Omental fat pad (tissue), 4 donors: ENCODE measurements at places on chromosomes 7 and 10. TPM values are rescaled to one million over a fixed set of nuclear protein-coding genes. Genes with fewer than 3 reads are reported as not detected.

DNA sequence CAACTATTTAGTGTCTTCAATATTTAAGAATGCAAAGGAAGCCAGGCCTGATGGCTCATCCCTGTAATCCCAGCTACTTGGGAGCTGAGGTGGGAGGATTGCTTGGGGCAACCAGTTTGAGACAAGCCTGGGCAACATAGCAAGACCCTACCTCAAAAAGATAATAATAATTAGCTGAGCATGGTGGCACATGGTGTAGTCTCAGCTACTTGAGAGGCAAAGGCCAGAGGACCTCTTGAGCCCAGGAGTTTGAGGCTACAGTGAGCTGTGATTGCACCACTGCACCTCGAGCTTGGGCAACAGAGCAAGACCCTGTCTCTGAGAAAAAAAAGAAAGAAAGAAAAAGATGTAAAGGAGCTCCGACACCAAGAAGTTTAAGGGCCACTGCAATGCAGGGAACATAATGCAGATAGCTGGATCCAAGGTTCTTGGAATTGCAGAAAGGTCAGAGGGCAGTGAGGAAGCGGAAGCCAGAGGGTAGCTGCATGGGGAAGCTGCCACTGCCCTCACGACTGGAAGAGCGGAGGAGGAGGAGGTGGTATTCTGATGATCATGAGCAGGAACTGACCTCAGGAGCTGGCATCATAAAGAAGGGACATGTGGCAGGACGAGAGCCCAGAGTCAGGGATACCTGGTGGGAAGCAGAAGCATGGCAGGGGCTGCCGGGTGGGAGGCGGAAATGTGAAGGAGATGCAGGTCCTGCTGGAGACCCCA lies 60.2 kb upstream of the PODXL start:
- DNase-seq, result no peak

DNA sequence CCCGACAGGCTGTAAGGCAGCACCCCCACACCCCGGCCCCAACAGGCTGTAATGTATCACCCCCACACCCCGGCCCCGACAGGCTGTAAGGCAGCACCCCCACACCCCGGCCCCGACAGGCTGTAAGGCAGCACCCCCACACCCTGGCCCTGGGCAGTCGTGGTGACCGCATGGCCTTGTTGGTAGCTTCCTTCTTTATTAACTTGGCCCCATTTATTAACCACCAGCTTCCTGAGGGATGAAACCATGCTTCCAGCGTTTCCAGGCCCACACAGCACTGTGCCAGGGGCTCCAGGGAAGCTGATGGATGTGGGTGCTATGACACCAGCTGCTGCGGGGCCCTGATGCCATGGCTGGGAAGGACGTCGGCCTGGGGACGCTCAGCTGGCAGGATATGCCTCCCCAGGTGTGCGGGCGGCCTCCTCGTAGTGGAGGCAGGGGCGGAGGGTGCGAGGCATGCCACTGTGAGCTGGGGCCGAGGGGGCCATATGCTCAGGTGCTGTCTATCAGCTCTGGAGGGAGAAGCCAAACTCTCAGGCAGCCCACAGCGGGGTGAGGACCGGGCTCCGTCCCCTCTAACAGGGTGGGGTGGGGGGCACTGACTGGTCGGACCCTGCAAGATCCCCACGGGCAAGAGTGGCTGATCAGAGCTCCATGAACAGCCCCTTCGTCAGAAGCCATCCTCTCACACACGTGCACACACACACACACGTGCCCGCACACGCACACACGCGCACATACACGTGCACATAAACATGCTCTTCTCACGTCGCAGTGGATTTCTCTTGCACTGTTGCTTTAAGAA lies 311.0 kb downstream of the PTPRN2 start:
- no peak for DNase-seq

DNA sequence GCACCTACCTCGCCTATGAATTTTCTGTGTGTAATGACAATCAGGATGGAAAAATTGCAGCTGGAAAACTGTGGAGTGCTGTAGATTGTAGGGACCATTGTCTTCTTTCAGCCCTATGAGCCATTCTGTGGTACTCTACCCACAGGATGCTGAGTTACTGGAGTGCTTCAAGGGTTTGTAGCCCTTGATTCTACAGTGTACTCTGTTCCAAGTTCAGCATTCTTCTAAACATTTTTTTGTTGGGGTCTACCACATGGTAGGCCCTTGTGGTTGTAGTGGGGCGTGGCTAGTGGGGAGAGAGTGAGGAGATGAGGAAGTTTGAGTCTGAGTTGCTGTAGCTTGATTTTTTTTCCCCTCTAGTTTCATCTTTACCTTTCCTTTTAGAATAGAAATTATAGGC lies 33.5 kb downstream of the REEP3 start:
- DNase-seq, result no peak

- DNase-seq, result no peak
Measured at GRCh38 chr10:129090618-129091366, 376.2 kb upstream of the MGMT start.

DNA sequence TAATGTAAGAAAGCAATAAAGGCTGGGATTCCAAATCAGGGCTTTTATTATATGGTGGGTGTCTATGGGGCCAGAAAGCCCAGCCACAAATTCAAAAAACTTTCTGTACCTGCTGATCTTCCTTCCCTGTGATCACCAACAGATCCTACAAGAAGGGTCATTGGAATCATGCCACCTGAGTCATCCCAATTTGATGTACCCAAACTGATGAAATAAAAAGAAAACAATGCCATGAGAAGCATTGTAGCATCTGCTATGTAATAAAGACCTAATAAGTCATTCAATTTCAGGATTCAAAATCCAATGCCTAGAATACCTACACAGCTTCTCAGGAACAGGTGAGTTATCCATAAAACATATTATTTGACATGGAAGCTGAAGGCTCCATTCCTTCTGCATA lies 228.8 kb downstream of the DKK1 start:
- DNase-seq, result no peak

- no peak for DNase-seq
Measured at GRCh38 chr10:70512149-70512639, 33.6 kb downstream of the PALD1 start.

DNA sequence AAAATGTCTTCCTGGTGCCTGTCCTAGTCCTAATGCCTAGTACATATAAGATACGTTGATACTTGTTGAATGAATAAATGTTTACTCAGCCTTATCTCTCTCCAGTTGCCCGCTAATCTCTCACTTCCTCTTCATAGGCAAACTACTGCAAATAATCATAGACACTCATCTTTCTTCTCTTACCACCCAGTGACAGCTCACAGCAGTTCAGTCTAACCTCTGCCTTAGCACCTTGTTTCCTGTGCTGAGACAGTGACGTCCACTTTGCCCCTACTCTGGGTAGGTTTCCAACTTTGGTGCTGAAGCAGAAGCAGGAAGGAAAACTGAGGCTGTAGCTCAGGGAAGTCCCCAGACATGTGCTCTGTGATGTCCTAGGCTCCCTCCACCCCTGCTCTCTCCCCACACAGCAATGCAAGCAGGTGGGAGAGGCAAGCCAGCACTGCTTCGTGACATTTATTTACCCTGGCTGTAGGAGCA lies 45.5 kb upstream of the RHOBTB1 start:
- no peak for DNase-seq

DNA sequence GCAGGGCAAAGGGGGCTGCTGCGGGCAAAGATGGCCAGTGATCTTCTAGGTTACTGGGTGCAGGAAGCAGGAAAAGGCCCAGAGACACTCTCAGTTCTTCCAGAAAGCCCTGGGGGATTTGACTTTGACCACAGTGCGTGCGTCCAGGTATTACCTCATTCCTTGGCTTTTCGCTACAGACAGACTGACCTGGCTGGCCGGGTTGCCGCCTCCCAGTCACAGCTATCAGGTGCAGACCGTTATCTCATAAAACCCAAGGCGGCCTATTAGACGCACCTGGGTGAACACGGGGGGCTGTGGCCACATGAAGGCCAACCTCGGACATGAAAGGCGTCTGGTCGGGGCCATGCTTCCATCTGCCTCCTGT lies 80.3 kb downstream of the FOXL3 start:
- DNase-seq, result no peak

DNA sequence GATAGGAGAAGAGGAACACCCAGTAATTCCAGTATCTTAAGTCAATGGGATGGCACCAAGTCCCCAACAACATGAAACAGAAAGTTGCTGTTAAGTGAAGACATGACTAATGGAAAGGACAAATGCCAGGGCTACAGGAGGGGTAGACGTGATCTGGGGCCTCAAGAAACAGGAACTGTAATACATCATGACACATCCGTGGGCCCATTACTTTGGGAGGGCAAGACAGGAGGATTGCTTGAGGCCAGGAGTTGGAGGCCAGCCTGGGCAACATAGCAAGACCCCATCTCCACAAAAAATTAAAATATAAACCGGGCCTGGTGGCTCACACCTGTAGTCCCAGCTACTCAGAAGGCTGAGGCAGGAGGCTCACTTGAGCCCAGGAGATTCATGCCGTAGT lies 408.6 kb upstream of the PRKCQ start:
- DNase-seq, result no peak

DNA sequence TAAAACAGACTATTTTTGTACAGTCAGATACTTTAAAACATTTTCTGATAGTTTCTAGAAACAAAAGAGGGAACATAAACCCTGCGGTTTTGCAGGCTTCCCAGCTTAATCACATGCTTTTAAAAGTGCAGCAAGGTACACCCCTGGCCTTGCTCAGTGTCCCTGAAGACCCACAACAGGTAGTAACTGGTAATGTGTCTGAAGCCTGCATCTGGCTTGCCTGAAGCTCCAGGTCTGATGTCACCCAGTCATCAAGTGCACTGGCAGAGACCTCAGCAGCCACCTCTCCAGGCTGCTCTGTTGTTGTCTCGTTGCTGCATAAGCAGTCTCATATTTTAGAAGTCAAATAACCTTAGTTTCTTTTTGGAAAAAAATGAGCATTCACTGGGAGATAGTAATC lies 376.1 kb upstream of the MTPN start:
- no peak for DNase-seq

- DNase-seq, result no peak
Measured at GRCh38 chr7:36346260-36346831, 43.3 kb upstream of the ANLN start.

- DNase-seq, result no peak
Measured at GRCh38 chr7:27925573-27926201, 185.7 kb downstream of the TAX1BP1 start.

- no peak for DNase-seq
Measured at GRCh38 chr10:80454513-80455460, 677 bp downstream of the TSPAN14 start.

GRCh38 chr7:26485367-26485934 lies 193.8 kb downstream of the SNX10 start:
- DNase-seq, result no peak

DNA sequence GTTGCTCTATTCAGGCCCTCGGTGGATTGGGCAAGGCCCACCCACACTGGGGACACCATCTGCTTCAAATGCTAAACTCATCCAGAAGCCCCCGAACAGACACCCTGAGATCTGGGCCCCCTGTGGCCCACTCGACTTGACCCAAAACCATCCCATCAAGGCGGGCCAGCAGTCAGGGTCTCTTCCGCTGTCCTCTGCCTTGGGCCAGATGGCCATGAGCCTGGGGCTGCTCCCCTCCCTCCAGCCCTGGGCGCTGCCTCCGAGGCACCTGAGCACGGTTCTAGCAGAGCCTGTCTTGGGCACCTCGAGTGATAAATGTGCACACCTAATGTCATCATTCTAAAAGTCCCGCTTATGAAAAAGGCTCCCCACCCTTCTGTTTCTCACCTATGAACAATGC lies 449.4 kb downstream of the TCERG1L start:
- no peak for DNase-seq

Gene RBM20
- total RNA-seq, result 1.9 TPM

Gene CALHM3
- total RNA-seq, result not detected

Gene IFIT2
- total RNA-seq, result 2.3 TPM

Gene HELLS
- 5.9 TPM for total RNA-seq

Gene HKDC1
- 0.46 TPM for total RNA-seq
